Activated naive CD8-positive, alpha-beta T cell treated with anti-CD3 and anti-CD28 coated beads, Interleukin-2, amount 10 ng/mL, durations not matched to agents 7 days and 5 days (primary cell): ENCODE measurements at places on chromosomes 1 and 21.

DNA sequence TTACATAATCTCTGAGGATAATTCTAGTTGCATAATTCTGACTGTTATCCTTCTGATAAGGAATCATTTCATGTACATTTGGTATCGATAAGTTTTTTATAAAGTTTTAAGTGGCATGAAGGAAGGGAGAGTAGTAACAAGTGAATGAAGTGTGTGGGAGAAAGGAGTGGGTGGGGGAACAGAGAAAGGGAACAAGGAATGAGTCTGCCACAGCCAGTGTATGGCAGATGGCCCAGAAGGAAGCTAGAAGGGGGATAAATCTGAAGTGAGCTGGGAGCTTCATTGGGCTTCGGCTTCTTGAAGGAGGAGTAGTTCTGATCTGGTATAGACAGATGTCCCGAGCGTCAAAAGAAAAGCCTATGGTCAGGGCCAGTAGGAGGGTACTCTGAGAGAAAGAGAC lies 18.6 kb downstream of the ZBTB40 start:
- DNase-seq, result no peak

DNA sequence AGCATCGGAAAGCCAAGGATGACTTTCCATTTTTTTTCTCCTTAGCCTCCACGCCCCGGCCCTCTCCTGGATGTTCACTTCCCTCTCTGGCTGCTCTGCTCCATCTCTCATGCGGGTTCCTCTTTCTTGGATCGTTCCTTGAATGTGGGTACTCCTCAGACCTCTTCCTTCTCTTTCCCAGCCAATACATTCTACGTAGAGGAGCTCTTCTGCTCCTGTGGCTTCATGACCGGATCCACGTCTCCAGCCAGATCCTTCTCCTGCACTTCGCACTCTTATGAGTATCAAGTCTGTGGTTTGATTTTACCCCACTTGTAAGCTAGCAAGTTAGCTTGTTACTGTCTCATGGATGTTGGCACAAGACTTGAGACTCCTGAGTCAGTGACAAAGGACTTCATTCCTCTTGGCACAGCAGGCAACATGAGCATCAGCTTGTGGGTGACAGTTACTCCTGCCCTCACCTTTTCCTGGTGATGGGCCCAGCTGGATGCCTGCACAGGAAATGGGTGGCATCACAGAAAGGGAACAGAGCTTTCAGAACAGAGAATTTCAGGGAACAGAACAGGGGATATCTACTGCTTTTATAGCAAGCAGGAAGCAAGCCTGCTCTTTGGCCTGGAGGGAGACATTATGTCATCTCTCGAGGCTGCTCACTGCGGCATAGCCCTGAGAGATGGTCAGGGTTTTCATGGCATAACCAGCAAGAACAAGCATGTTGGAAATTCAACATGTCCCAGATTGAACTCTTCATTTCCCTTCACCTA lies 100.1 kb upstream of the KIF26B start:
- no peak for DNase-seq

- no peak for DNase-seq
Observed at GRCh38 chr1:182739545-182739944, 50.0 kb upstream of the NPL start.

- no peak for DNase-seq
Observed at GRCh38 chr1:35808450-35809113, 766 bp downstream of the AGO4 start.

GRCh38 chr1:184387069-184387475 lies 243 bp downstream of the C1orf21 start:
- DNase-seq, result peak; percentile 49

DNA sequence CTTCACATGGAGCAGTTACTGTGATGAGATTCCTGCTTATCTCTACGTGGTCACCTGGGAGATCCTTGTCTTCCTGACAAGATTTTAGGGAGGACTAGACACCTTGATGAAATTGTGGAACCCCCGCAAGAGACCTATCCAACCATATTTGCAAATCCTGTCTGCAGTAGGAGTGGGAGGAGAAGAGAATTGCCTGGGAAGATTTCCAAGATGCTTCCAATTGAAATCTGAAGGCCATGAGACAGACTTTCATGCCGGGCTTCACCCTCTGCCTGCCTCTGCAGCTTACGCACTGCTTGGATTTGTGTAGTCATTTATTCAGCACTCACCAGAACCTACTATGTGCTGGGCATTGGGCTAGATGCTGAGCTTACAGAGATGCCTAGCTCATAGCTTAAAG lies 106.6 kb downstream of the OMA1 start:
- DNase-seq, result no peak

GRCh38 chr21:29667651-29668050 lies 272.1 kb downstream of the GRIK1 start:
- DNase-seq, result no peak
